Skin of body (tissue), 3 donors: ENCODE measurements at places on chromosomes 6 and 20.

- peak; percentile 77 for DNase-seq
These were observed 9.4 kb upstream of the NCOA7 start for GRCh38 chr6:125781314-125781868.

- DNase-seq, result peak; percentile 11
These were observed at the start of gene ECT2L for GRCh38 chr6:138795809-138796603. Gene ECT2L (plus strand): TSS chr6:138796087. CDS start chr6:138813275, 17,188 bp downstream.

DNA sequence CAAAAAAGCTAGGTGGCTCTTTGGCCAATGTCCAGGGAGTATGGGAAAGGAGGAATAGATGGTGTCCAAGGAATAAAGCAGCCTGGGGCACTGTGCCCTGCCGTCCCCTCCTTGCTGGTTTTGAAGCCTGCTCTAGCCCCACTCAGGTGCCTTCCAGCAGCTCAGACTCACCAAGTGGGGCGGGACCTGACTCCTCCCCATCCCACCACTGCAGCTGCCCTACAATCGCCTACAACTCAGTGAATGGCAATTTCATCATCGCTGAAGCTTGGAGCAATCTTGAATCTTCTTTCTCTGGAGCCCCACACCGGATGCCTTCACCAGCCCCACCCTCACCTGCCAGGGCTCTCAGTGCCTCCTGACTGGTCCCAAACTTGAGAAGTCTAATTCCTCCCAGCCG, 56.4 kb upstream of the NXT1 start:
- no peak for DNase-seq

DNA sequence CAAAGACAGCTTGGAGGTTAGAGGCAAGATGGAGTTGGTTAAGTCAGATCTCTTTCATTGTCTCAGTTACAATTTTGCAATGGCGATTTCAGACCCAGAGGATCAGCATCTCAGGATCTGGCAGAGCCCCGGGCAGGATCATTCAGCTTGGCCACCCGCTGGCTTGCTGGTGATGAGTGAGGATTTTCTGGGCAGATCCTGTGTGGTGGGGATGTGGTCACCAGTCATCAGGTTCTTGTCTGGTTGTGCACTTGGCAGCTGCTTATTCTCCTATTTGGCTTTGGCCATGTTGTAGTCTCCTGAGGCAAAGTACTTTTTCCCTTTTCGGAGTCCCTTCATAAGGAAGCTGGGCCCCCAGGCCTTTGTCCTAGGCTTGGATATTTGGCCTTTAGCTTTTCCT, 953.9 kb downstream of the KIF16B start:
- no peak for DNase-seq

- DNase-seq, result no peak
These were observed 5.6 kb downstream of the TCEA2 start for GRCh38 chr20:64068386-64069208.

- DNase-seq, result no peak
These were observed 34.3 kb upstream of the POU5F1 start for GRCh38 chr6:31204751-31205145.

- no peak for DNase-seq
These were observed 96.7 kb downstream of the BACH2 start for GRCh38 chr6:90199900-90200299.

DNA sequence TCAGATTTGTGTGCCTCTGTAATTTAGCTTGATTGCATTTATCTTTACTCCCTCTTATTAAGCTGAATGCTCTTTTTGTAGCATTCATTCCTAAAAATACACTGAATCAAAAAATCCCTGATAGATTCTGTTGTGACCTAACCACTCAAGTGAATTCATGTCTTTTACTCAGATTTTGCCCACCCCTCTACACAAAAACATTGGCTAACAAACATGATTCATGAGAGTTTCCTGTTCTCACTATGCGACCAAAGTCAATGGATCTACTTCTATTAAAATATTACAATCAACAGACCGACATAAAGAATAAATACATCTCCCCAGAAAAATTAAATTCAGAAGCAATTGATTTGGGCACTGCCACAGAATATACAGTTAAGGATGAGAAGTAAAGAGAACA, 99.5 kb upstream of the THEMIS start:
- DNase-seq, result no peak

- DNase-seq, result no peak
These were observed 32.4 kb downstream of the CPXM1 start for GRCh38 chr20:2767768-2768631.

DNA sequence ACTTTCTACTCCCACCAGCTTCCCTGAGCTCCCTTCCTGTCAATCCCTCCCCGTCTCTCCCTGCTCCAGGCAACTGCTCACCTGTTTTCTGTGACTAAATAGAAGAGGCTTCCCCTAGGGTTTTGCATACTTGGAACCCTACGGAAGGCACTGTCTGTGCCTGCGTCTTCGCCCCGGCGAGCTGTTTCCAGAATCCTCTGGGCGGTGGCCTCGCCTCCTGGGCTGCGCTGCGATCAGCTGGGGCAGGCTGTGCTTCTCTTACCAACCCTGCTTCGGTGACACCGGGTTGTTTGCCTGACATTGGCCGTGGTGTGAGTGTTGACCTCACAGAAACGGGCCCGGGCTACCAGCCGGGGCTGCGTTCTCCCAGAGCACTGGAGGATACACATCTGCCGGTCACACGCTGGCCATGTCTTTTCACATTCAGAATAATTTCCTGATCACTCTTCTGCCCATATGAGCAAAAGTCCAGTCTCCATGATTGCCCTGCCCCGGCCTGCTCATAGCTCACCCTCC, 29.4 kb upstream of the CCR6 start:
- DNase-seq, result no peak

DNA sequence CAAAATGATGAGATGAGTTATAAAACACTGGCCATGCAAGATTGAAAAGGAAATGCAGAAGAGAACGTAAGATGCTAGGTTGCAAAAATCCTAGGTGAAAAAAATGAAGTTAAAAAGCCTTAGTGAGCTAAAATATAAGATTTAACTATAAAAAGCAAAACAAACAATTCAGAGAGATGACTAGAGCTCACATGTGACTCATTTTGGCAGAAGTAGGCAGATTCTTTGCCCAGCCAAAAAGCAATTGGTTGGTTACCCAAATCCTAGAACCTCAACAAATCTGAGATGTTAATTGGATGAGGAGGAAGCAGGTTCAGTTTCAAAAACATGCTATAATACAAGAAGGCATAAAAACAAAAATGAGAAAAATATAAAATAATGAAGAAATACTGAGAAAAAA, 249.1 kb downstream of the OGFRL1 start:
- no peak for DNase-seq

DNA sequence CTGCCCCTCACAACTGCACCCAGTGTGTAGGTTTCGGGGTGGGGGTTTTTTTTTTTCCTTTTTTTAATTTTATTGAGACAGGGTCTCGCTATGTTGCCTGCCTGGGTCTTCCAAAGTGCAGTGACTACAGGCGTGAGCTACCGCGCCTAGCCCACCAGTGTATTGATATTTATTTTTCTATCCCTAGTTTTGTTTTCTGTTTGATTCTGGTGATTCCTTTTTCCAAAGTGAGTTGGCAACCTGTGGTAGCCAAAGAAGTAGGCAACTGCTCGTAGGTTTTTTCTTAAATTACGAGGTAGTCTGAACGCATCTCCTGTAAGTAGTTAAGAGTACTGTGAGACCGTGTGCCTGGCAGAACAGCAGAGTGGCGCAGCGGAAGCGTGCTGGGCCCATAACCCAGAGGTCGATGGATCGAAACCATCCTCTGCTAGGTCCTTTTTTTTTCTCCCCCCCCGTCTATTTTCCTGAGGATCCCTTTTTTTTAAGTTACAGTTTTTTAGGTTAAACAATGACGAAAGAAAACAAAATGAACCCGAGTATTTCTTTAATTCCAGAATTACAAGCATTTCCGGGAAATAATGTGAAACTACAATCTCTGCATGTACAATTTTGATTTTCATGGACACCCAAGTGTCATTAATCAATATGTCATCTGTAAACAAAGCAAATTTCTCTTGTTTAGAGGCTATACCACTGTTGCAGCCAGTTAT, 78.7 kb upstream of the BTN3A2 start:
- DNase-seq, result peak; percentile 89

DNA sequence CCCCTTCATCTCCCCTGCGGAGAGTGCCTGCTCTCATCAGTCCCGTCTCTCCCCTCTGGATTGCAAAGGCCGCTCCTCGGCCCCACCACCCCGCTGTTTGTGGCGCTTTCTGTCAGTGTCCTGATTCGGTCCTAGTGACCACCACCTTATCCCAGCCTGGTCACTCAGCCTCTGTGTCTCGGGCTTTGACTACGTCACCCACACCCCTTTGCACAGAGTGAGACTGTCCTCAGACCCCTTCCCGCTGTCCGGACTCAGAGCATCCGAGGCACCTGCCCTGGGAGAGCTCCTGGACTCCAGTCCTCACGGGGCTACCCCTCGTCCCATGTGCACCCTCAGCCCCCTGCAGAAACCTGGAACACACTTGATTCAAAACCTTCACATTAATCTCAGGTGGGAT, 380.2 kb downstream of the TAF4 start:
- no peak for DNase-seq

DNA sequence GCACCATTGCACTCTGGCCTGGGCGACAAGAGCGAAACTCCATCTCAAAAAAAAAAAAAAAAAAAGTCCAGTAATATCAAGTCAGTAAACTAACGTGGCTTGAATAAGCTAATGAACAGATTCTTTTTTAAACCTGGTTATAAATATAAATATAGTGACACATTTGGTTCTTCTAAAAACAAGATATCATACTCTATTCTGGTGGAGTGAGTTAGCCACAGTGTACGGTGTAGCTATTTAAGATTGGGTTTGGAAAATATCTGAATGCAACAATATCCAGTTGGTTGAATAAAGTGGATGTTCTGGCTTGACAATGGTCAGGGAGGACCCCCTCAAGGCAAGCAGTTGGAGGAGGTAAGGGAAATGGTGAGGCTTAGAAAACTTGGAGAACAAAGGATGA, 5.9 kb upstream of the DEK start:
- no peak for DNase-seq

DNA sequence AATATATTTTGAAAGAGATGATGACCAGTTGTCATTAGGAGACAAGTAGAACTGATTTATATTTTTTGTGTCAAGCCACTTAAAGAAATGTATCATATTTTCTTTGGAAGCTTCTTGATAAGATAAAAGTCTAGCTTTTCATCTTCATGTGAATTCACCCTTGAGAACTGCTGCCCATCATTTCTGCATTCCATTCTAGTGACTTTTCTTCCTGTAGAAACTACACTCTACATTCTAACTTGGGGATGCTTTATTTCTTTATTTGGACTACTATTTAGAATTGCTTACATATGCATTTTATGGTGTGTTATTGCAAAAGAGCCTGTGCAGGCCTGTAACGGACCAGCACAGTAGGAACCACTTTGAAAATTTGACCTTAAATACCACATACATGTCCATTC, 335.0 kb upstream of the KCNQ5 start:
- no peak for DNase-seq

GRCh38 chr6:5203546-5203945, 57.2 kb downstream of the LYRM4 start:
- DNase-seq, result peak; percentile 47

DNA sequence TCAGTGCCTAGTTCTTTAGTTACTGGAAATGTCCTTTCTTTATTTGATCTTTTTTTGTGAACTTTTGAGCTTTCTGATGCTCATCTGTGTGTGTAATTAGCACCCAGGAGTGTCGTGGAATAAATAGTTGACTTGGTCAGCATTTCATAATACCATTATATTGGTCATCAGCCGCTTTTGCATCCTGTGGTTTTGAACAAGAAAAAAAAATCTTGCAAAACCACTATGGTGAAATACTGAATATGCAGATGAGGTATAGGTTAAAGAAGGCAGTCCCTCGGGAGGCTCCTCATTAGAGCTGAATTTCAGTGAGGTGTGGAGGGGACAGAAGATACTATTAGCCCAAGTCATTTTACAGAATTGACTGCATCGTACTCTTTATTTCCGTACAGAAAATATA, 90.1 kb downstream of the FOXO3 start:
- DNase-seq, result no peak

GRCh38 chr6:136158971-136159370, 91.1 kb downstream of the MTFR2 start:
- no peak for DNase-seq
